ENCODE measurements at places on chromosomes 7 and 10. TPM values are rescaled to one million over a fixed set of nuclear protein-coding genes. Genes with fewer than 3 reads are reported as not detected.

Gene LRMDA
- total RNA-seq = 0.55 TPM

Gene NAT16
- under 0.01 TPM for total RNA-seq

Gene HMX2
- total RNA-seq = not detected

Gene C10orf95
- total RNA-seq = not detected

Gene PLXNA4
- total RNA-seq = 1.2 TPM

Gene DDC
- total RNA-seq = not detected

Gene SDK1
- 10.1 TPM for total RNA-seq

Gene RPEL1
- under 0.01 TPM for total RNA-seq

Gene EGFR
- total RNA-seq = 75.5 TPM

Gene CDC14C
- total RNA-seq = not detected

Gene TMEM130
- 0.11 TPM for total RNA-seq

Gene RADIL
- total RNA-seq = 0.50 TPM

Gene CALCR
- total RNA-seq = not detected

Gene MACC1
- total RNA-seq = under 0.01 TPM

Gene FOXP2
- 6.6 TPM for total RNA-seq

Gene AQP1
- 0.50 TPM for total RNA-seq

Gene H2BK1
- not detected for total RNA-seq

Gene TRIM73
- 0.55 TPM for total RNA-seq

Gene CALD1
- total RNA-seq = 609 TPM

Gene CD36
- total RNA-seq = 2.6 TPM

Gene LMOD2
- total RNA-seq = not detected

Gene ZNF3
- total RNA-seq = 23.4 TPM

Gene NODAL
- total RNA-seq = not detected

Gene PPP1R3A
- total RNA-seq = not detected

Measured in uterine smooth muscle cell (primary cell).